ENCODE measurements at places on chromosomes 3 and 15.

- no peak for DNase-seq
These were observed 89.7 kb downstream of the TP63 start for GRCh38 chr3:189720736-189721417.

DNA sequence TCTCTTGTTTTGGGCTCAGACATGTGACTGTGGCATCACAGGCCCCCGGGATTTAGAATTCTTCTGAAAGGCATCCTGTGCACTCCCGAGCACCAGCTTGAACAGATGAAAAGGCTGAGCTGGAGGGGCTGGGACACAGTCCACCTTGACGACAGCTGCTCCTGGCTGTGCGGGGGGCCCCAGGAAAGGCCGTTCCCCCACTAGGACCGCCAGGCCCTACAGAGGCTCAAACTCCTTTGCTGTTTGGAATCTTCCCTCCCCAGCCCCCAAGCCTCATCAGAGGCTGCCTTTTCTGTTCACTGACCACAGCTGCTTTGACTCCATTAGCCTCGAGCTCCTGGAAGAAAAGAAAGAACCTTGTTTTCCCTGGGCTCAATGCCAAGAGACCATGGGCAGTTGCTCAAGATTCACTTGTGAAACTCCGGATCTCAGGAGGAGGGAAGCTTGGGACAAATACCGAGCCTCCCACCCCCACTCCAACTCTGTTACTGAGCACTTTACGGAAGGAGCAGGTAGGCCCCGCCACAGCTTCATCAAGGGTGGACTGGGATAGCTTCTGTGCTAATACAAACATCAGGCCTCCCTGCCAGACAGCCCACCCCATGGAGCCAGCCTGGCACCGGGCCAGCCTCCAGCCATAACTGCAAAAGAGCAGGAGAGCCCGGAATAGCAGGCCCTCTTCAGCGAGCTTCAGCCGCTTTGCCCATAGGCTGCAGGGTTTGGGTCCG lies 15.7 kb downstream of the CIDEC start:
- DNase-seq, result no peak

DNA sequence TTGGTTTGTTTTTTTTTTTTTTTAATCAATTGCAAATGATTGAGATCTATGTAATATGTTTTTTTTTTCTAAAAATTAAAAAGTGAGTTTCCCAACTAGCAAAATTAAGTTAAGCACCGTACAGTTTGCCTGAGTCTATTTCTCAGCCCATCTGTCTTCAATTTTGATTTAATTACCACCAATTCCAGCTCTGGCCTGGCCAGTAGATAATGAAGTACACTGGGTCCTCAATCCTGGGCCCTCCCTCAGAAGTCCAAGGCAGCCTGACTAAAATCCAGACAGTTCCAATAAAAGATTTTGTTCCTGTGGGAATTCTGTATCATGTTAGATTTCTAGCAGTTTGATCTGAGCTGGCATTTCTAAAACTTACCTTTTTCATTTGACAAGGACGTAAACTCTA lies 887.2 kb downstream of the NAALADL2 start:
- DNase-seq, result no peak

DNA sequence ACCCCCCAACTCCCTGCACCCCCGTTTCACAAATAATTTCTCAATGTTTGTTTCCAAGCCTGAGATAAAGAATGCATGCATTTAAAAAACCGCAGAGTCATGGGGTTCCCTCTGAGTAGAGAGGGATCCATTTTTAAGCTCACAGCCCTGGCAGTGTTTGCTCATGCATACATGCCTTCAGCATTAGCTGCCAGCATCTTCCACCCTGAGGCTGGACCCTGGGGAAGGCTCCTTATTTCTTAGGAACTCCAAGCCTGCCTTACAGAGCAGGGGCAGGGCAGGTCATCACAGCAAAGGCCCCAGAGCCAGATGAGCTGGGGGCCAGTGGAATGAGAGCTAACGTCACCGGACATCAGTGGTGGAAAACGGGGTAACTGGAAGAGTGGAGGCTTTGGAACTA lies 31.3 kb downstream of the TLE3 start:
- no peak for DNase-seq

DNA sequence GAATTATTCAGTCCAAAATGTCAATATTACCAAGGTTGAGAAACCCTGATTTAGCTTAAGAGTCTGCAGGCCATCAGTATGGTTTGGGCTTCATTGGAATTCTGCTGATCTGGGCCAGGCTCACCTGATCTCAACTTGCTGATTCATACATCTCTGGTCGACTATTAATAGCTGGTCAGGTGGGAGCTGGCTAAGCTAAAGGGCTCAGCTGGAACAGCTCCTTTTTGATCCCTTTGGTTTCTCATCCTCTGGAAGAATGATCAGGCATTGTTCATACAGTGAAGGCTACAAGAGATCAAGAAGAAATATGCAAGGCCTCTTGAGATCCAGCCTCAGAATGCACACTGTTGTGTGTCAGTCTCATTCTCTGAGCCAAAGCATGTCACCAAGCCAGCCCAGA lies 123.3 kb upstream of the MME start:
- no peak for DNase-seq

GRCh38 chr3:69735893-69736292 lies 3.4 kb upstream of the MITF start:
- no peak for DNase-seq
